HTR-8/SVneo (cell line): ENCODE measurements at places on chromosomes 6 and 20.

- DNase-seq: no peak
Measured at GRCh38 chr6:163964789-163965188, 550.3 kb downstream of the QKI start.

- DNase-seq: no peak
Measured at GRCh38 chr20:48681201-48681872, 146.5 kb downstream of the PREX1 start.

DNA sequence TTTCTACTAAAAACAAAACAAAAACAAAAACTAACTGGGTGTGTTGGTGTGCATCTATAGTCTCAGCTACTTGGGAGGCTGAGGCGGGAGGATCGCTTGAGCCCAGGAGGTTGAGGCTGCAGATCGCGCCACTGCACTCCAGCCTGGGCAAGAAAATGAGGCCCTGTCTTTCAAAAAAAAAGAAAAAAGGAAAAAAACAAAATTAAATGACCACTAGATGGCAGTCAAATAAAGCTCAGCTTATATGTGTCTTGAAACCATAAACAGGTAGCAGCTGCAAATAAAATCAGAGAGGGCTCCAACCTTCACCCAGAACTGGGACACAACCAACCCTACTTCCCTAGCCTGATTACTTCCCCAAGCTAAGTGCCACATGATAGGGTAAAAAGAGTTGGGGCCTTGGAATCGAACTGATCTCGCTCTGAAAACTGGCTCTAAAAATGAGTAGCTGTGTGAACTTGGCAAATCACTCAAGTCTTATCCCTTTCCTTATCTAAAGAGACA lies 67.1 kb upstream of the ADGRF4 start:
- peak; percentile 39 for DNase-seq

DNA sequence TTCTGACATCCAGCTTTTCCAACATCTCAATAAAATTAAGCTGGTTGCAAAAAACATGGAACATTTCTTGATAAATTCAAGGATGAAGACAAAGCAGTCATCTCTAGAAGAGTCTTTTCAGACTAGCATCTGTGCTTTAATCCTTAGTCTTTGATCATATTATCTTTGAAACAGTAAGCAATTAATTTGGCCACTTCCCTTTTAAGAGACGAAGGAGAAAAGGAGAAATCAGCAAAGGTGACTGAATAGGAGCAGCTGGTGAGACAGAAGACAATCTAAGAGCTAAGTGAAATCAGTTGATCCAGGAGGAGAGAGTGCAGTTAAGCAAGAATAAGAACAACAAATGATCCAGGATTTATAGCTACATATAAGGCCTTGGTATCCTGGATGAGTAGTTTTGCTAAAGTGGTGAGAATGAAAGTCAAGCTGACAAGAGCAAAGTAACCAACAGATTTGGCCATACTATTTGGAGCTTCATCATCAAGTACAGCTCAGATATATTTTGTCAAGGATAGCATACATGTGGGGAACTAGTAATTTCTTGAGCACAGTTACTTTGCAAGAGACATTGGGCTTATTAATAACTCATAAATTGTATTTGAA lies 215.5 kb downstream of the ADGB start:
- no peak for DNase-seq

GRCh38 chr6:41187924-41188886 lies 12.7 kb downstream of the TREML2 start:
- no peak for DNase-seq

DNA sequence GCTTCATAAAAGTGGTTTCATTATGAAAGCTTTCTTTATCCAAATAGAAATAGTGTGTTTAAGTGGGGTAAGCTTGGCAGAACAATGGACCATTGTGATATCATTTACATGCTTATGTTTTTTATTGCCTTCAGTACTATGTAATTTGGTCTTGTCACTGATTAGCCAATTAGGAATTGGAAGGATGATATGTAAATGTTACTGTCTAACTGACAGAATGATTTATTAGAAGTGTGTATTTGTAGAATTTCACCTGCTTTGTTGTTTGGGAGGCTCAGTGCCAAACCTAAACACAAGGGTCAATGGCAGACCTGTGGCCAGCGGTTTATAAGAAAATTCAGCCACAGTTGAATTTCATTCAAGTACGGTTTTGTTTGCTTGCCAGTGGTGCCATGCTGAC lies 39.0 kb downstream of the AIG1 start:
- DNase-seq: no peak

DNA sequence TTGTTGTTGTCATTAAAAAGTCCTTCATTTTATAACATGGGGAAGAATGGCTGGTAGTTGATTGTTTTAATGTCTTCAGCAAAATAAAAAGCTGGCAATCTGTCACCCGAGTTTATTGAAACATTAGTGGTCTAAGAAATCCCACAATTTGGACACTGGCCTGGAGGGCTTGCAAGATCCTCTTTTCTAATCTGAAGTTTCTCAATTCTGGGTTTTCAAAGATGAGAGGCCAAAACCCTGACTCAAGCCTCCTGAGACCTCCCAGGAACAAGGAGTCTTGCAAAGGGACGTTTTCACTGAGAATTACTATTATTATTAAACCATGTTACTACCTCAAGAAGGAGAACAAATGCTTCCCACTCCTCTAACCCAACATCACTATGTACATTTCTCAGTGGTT lies 19.5 kb downstream of the MAP1LC3A start:
- no peak for DNase-seq

DNA sequence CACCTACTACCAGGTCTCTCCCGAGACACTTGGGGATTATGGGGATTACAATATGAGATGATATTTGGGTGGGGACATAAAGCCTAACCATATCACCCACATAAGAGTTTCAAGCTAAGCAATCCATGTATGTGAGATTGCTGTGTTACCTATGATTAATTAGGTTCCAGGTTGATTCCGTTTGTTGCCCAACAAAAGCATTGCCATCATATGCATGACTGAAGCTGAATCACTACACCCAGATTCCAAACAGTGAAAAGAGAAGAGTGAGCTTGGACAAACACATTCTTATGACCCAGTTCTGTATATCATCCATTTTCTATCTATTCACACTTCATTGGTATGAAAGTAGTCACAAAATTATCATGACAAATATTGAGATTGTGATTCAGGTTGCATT lies 952.5 kb upstream of the MAN1A1 start:
- no peak for DNase-seq

- DNase-seq: no peak
Measured at GRCh38 chr6:83389606-83390005, 41.2 kb downstream of the ME1 start.

- DNase-seq: no peak
Measured at GRCh38 chr6:78559056-78559455, 308.3 kb upstream of the IRAK1BP1 start.

GRCh38 chr6:170184316-170184715 lies 106.6 kb downstream of the DLL1 start:
- DNase-seq: no peak

GRCh38 chr6:37517411-37517812 lies 17.7 kb upstream of the CCDC167 start:
- DNase-seq: no peak

DNA sequence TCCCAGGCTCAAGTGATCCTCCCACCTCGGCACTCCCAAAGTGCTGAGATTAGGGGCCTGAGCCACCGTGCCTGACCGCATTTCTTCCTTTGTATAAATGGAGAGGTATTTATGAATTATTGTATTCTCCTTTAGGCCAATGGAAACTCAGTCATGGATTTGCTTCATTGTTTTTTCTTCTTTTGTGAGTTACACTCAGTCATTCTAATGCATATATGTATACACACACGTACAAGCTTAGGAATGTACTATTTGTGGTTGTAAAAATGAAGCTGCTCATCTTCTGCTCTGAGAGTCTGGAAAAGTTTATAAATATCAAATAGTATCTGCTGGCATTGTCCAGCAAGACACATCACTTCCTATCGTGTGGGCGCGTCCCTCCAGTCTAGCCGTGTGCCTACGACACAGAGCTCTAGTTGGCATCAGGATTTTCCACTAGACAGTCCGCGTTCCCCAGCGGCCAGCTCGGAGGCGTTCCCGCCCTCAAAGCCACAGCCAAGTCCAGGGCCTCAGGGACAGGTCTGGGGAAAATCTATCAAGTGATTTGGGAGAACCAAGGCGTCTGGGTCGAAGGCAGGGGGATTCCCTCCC lies 215.2 kb downstream of the NFATC2 start:
- peak; percentile 85 for DNase-seq

GRCh38 chr6:125415913-125416312 lies 114.1 kb upstream of the HDDC2 start:
- no peak for DNase-seq

DNA sequence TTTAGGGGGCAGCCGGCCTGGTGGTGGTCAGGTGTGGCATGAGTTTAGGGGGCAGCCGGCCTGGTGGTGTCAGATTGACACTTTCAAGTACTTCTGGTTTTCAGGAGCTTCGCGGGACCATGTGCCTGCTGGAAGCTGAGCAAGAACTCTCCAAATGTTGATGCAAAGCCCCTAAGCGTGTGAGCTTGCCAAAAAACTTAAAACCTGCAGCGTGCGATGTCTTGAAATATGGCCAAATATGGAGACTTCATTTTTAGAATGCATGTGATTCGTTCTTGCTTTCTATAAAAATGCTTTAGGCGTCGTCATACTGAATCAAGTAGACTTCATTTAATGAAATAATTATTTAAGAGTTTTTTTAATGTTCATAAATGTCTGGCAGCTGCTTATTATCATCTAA lies 149.4 kb downstream of the SMOC2 start:
- no peak for DNase-seq

GRCh38 chr6:25038999-25039398 lies 103.2 kb upstream of the RIPOR2 start:
- DNase-seq: no peak

DNA sequence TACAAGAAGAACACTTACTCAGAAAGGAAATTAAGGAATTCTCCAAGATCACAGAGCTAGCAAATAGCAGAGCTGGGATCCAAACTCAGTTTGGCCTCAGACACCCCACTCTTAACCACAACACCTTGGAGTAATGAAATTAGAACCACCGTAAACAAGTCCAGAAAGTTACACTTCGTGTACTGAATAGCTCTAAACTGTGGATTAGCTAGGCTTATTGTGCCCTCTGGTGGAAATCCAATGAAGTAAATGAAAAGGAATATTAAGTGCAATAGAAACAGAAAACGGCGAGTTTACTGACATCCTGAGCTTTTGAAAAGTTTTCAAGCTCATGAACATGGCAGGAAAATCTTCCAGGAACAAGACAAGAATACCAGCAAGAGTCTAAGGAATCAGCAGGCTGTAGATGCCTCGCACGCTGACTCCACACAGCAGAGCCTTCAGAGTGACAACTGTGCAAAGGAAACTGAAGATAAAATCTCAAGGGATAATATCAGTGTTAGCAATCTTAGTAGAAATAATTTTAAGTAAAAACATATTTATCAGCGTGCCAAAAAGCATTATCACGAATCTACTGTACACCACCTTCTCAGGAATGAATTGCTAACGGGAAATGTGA lies 34.6 kb downstream of the FBXO5 start:
- no peak for DNase-seq

DNA sequence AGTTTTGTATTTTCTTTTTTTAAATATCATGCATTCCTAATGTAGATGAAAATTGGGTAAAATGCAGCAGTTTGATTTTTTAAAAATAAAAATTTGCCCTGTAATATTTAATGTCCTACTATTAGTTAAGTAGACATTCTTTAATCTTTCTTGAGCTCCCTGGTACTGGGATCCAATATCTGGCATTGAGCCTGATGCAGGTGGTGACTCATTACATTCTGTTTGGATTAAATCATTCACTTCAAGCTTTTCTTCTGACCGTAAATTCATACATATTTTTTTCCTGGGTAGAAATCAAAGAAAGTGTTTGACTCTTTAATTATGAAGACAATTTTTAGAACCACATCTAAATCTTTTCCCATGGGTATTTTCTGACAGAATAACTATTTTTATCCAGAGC lies 768.8 kb upstream of the SLC35B3 start:
- peak; percentile 45 for DNase-seq

DNA sequence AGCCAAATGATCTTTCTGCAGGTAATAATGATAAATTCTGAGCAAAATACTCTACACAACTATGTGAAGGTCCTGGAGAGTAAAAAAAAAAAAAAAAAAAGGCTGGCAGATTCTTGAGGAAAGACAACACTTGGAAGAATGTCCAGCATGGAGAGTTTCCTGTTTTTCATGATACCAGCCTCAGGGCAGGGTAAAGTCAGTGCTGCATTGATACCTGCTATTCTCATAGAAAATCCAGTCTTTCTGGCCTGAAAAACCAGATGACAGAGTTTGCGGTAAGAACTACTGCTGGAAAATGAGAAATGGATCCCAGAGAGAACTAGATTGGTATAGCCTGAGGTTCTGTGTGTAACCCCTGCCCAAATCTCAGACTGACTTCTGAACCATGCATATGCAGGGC lies 89.1 kb downstream of the AFG1L start:
- DNase-seq: no peak

DNA sequence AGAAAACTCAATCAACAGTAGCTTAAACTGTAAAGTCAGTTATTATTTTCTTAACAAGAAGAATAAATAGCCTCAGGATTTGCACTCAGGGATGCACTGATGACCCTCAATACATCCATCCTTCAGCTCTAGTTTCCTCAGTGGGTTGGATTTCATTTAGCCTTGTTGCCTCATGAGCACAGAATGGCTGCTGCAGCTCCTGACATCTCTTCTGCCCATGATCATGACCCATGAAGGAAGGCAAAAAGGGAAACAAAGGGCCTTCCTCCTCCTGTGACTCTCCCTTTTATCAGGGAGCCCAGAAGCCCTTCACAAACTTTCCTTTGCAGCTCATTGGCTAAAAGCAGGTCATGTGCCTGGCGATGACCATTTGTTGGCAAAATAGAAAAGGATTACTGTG lies 51.2 kb upstream of the KCNG1 start:
- DNase-seq: no peak

DNA sequence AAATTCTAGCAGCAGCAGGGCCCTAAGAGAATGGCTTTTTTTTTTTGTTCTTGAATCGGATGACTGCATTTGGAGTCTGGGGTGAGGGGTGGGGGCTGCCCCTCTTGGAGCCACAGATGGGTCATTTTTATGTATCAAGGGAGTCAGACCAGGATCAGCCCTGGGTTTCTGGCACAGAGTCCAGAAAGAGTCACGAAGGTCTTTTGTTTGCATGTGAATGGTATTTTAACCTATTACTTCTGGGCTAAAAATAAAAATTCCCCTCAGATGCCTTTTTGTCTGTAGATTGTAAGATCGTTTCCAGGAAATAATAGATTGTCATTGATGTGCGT lies 72.5 kb downstream of the PHACTR3 start:
- no peak for DNase-seq

DNA sequence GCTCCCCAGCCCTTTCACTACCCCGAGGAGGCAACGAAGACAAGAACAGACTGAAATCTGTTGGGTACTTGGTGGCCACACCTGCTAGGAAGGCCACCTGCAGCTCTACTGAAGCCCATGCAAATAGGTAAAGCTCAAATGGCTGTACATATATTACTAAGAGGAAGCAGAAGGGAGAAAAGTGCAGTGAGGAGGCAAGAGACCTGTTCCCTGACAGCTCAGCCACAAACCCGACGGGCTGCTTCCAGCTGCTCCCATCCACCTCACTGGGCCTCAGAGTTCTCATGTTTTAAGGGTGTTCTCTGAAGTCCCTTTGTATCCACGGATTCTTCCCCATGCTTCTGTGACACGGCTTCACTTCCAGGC lies 24.6 kb downstream of the TRAM2 start:
- no peak for DNase-seq
